Psoas muscle (tissue), 8 donors: ENCODE measurements at places on chromosomes 16 and 17. TPM values are rescaled to one million over a fixed set of nuclear protein-coding genes. Genes with fewer than 3 reads are reported as not detected.

SDK2 gene
- 0.25 TPM for total RNA-seq

SMIM22 gene
- total RNA-seq = not detected

TNFRSF13B gene
- total RNA-seq = not detected

RARA gene
- 51.1 TPM for total RNA-seq
